ENCODE measurements at places on chromosomes 2 and 18.

DNA sequence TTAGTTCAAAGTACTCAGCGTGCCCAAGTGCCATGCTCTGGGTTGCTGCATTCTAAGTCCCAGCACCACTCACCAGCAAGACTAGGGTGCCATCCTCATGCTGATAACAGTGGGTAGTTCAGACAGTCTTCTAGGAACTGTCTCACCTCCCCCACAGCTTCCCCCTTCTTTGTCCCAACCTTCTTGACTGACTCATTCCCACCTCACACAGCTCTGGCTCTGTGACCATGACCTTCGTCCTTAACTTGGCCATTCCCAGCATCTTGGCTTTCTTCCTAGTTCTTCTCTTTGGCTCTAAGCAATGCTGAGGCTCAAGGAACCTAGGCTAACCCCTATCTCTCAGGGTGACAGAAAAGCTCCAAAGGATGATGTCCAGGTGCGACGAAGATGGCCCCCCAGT lies 20.0 kb upstream of the CXCR4 start:
- no peak for DNase-seq

DNA sequence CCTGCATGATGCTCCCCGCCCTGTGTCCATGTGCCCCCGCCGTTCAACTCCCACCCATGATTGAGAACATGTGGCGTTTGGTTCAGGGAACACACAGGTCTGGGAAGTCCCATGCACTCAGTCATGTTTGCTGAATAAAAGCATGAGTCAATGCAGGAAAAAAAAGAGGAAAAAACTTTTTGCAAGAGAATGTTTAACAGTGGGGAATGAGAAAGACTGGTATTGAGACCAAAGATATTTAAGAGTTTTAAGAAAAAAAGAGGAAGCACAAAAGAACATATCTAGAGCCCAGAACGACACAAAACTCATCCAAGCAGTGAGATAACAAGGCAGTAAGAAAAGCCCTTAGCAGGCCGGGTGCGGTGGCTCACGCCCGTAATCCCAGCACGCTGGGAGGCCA lies 279.2 kb upstream of the THSD7B start:
- no peak for DNase-seq

DNA sequence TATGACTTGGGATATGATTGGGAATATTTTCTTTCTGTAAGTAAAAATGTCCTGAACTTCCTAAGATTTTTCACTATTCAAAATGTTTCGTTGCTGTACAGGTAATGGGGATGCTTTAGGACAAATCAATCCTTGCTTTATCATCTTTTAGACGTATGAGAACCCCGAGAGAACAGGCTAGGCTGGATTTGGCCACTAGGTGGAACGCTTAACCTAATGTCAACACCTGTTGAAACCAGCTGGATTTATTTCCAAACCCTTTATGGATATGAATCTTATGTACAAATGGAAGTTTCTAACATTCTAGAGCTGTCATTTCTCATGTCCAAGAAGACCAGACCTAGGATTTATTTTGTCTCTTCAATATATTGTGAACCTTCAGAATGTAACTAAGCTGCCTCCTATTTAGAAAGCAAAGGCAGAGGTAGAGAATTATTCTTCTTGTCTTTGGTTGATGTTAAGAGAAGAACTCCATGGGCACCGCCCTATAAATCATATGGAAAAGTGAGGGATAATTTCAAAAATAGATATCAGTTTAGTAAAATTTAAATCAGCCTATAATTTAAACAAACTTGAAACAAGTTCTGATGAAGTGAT lies 96.7 kb downstream of the PMAIP1 start:
- DNase-seq = peak; percentile 51

GRCh38 chr2:216717907-216718615 lies 22.7 kb upstream of the IGFBP5 start:
- DNase-seq = no peak

DNA sequence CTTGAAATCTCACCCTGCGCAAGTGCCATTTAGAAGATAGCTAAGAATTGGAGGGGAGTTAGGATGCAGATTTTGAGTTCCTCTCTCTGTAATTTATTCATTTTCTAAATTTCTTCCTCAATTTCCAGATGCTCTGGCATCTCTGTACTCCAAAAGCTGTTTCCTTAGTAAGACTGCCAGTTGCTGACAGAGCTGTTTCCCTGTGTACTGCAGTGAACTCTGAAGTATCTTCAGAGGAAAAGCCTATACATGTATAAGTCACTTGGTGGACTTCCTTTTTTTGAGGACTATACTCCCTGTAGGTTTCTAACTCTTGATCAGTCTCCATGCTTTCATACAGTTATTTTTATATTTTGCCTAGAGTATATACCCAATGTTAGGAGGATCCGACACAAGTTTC lies 1.5 kb upstream of the RESP18 start:
- DNase-seq = no peak

DNA sequence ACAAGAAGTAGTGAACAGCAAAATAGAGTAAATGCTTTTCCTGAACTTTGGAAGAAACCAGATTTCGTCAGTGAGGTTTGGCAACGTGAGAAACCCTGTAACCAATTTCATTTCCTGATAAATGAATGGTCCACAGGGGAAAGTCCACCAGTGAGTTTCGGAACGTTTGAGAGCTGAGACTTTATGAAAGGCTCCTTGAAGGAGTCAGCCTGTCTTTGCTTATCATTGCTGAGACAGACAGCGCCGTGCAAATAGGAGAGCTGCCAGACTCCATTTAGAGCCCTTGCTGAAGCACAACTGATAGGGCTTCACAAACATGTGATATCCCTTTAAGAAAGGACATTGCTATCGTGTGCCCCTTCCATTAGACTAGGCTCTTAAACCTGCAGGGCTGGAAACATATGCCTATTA lies 121.8 kb upstream of the SMAD7 start:
- peak; percentile 84 for DNase-seq

DNA sequence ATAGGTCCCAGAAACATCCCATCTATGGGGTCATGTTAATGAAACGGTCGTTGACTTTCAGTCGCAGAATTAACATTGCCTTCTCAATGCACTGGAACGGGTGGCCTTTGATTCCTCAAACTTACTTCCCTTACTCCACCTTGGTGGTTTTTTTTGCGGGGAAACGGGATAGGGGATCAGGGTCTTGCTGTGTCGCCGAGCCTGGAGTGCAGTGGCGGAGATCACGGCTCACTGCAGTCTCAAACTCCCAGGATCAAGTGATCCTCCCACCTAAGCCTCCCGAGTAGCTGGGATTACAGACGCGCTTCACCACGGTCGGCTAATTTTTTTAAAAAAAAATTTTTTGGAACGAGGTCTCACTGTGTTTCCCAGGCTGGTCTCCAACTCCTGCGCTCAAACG lies 754 bp downstream of the ATG16L1 start:
- DNase-seq = no peak

GRCh38 chr2:230134496-230135129 lies 65.9 kb upstream of the SLC16A14 start:
- DNase-seq = peak; percentile 58

- DNase-seq = no peak
Measured at GRCh38 chr2:226767056-226767813, 32.4 kb downstream of the IRS1 start.

GRCh38 chr2:70919672-70920366 lies 15.9 kb upstream of the ATP6V1B1 start:
- peak; percentile 83 for DNase-seq

DNA sequence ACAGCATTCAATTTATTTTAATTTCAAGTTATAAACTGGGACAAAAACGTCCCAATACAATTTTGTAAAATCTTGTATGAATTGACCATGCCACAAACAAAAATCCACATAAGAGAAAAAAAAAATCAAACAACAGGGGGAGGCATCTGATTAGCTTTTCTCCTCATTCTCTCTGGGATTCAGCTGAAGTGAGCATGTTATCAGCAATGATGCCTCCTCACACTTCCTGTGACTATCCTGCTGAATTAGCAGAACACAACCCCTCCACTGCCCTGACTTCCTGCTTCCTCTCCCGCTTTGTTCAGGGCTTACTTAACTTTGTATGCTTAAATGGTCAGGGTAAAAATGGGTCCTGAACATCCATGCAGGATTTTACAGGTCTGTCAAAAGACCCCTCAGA lies 132.2 kb upstream of the ITGB6 start:
- peak; percentile 77 for DNase-seq

DNA sequence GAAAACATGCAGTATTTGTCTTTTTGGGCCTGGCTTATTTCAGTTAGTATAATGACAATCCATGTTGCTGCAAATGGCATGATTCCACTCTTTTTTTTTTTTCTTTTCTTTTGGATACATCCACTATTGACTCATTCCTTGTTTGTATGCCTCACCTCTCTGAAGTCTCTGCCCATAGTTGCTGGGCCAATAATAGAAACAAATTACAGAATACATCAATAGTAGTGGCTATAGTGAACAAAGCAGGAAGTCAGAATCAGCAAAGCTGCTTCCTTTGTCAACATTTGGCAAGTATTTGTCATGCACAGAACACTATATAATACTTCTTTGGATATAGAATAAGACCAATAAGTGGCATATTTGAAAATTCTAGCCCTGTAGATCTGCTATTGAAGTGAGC lies 609.7 kb downstream of the STK39 start:
- no peak for DNase-seq

DNA sequence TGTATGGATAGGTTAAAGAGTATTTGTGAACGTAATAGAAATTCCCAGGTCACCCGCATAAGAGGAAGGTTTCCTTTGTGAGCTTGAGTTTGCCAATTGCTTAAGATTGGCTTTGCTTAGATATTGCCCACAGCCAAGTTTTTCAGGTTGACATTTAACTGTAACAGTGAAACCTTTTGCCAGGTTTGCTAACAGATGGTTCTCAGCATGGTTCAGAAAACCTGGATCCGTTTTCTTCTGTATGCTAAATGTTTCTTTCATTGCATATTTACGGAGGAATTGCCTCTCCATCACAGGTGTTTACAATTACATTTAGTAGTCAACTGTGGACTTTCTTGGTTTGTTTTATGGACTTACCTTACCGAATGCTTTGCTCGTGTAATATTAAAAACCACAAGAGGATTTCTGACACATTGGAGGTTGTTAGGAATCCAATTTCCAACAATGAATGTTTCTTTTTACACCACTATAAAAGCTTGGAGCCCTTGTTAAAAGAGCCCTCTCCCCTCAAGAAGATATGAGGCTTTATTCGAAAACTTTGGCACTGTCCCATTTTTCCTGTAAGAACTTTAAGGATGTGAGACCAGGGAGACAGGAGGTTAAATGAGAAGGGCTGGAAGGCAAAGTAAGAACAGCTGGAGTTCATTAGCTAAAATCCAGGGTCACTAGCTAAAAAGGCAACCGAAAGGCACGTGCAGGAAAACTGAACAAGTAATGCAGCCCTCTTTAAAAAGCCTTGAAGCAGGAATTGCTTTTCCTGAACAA lies 7.8 kb downstream of the CDK15 start:
- no peak for DNase-seq

GRCh38 chr18:36162981-36163380 lies 24.3 kb upstream of the MOCOS start:
- DNase-seq = no peak

GRCh38 chr2:148298196-148298595 lies 277.3 kb downstream of the MBD5 start:
- DNase-seq = peak; percentile 49

Data from hematopoietic multipotent progenitor cell treated with erythropoietin and hydrocortisone succinate and interleukin-3 and kit ligand, for 6 days (in vitro differentiated cells).